ENCODE measurements at places on chromosomes 6 and 20. TPM values are rescaled to one million over a fixed set of nuclear protein-coding genes. Genes with fewer than 3 reads are reported as not detected.

The PI16 gene
- not detected for total RNA-seq

The RSPH3 gene
- total RNA-seq = 8.1 TPM

The SLPI gene
- 0.74 TPM for total RNA-seq

The IFT52 gene
- total RNA-seq = 29.2 TPM

The TUBB2B gene
- total RNA-seq = 22.7 TPM

All from Panc1 (cell line).